Hypothalamus (tissue), 51 donors: ENCODE measurements at places on chromosomes 12 and 14.

DNA sequence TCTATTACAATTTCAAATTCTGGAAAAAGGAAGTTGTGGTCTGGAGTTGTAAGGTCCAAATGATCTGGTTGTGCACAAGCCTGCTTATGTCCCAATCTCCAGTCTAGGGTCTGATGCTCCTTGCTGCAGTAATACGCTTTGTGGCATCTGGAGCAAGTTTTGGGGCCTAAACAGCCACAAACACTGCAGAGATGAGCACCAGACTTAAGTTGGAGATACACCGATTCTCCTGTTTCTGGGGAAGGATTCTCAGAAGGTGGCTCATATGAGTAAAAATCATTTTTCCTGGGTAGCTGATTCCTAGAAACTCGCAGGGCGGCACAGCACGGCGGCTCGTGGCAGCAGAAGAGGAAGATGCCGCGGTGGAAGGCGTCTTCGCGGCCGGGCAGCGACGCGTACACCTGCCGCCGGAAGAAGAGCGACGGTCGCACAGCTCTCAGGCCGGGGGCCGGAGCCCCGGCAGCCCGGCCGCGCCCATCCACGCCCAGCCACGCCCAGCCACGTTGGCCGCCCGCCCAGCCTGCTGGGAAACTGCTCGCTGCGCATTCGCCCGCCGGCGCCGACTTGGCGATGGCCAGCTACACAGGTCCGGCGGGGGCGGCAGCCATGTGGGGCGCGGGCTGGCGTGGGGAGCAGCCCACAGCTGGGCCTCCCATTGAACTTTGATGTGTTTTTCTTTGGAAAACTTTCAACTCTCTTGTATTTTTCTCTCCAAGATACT lies 129.0 kb downstream of the ASCL4 start:
- DNase-seq = no peak

DNA sequence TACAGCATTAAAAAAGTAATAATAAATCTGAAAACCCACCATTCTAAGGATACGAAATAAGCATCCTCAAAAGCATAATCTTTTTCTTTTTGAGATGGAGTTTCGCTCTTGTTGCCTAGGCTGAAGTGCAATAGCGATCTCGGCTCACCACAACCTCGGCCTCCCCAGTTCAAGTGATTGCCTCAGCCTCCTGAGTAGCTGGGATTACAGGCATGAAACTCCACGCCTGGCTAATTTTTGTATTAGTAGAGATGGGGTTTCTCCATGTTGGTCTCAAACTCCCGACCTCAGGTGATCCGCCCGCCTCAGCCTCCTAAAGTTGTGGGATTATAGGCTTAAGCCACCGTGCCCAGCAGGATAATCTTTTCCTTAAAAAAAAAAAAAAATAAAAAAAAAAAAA lies 4.3 kb downstream of the CCNT1 start:
- DNase-seq = no peak

GRCh38 chr12:97801471-97802059 lies 339.0 kb downstream of the RMST start:
- no peak for DNase-seq

GRCh38 chr14:71358209-71358931 lies 451.1 kb downstream of the PCNX1 start:
- DNase-seq = no peak

DNA sequence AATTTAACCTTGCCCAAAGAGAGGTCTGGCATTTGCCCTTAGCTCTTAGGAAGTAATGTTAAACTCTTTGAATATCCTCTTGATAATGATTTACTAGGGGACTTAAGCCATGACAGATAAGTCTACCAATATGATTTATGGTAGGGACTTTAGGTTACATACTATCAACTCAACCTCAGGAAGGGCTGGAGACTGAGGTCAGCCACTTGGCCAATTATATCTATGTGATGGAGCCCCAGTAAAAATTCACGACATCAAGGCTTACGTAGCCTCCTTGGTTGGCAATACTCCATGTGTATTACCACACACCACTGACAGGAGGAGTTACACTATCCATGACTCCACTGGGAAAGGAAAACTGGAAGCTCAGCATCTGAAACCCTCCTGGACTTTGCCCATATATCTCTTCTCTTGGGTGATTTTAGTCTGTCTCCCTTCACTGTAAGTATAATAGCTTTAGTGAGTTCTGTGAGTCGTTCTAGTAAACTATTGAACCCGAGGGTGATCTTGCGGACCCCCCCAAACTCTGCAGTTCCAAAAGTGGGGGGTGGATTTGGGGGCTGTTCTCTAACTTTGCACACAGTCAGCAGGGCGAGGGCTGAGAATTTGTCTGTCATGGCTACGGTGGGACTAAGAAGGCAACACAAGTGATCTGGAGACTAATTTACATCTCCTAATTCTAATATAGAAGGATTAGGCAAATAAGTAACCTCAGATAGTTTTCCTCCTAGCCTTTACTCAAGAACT lies 62.3 kb downstream of the R3HDM2 start:
- DNase-seq = no peak

GRCh38 chr12:125650587-125650986 lies 585.4 kb downstream of the AACS start:
- DNase-seq = no peak

DNA sequence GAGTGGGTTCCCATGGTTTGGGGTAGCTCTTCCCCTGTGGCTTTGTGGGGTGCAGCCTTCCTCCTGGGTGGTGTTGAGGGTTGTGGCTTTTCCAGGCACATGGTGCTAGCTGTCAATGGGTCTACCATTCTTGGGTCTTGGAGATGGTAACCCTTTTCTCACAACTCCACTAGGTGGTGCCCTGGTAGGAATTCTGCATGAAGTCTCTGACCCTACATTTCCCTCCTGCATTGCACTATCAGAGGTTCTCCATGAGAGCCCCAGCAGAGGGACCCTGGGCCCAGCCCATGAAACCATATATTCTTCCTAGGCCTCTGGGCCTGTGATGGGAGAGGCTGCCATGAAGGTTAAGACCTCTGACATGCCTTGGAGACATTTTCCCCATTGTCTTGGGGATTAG lies 1093.3 kb downstream of the SLC16A7 start:
- DNase-seq = no peak

DNA sequence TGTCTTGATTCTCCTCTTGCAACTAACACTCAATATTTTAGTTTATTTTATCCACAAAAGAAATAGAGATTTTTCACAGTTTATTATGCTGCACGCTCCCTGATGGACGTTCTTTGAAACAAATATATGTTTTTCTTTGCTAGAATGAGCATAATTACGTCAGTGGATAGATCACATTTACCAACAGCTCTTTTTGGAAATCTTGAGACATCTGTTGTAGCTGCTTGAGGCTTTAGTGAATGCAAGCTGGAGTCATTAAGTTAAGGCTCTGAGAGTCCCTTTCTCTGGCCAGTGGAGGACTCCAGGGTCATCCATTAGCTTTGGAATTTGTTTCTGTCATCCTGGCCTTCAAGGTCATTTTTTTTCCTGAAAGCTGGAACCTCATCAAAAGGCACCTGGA lies 405.6 kb upstream of the TMEM132C start:
- DNase-seq = no peak

- DNase-seq = no peak
Observed at GRCh38 chr12:57158665-57159064, 11.2 kb upstream of the LRP1-AS start.

DNA sequence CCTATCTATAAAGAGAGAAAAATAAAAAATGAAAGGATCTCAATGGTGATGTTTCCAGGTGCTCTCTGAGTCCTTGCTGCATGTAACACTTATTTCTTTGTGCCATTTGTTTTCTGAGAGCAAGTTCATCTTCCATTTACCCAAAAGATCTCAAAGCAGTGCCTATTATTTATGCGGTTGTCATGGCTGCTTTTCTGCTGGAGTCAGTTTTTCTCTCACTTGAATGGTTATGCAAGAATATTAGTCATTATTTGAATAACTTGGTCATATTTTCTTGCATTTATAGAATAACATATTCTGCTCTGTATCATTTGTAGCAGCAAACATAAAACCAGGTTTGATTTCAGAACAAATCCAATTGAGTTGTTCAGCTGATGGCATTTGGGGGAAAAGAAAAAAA lies 141.8 kb upstream of the G2E3 start:
- DNase-seq = no peak

DNA sequence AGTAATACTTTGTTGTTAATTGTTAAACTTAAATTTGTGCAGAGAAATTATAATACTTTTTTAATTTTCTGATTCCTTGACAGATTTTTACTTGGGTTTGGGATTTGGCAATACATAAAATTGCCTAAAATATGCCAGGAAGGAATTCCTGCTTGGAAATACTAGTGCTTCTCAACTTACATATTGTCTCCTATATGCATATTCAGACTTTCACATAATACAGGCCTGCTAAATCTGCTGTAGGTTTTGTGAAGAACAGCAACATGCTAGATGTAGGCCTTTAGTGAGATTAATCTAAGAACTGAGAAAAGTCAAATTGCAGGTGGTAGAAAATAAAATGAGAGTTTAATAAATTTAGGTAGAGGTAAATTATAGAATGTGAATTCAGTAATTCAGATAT lies 468.5 kb upstream of the MIS18BP1 start:
- DNase-seq = no peak

DNA sequence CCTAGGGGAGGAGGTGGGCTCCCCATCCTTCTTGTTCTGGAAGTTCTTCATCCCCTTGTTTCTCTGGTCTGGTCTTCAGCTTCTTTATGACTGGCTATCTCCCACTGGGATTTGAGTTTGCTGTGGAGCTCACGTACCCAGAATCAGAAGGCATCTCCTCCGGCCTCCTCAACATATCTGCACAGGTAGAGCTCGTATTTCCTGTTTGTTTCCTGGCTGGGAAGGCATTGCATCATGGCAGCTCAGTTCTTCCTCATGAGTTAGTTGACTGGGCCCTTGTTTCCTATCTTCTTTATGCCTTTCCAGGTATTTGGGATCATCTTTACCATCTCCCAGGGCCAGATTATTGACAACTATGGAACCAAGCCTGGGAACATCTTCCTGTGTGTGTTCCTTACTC lies 19.8 kb downstream of the ERG28 start:
- no peak for DNase-seq

DNA sequence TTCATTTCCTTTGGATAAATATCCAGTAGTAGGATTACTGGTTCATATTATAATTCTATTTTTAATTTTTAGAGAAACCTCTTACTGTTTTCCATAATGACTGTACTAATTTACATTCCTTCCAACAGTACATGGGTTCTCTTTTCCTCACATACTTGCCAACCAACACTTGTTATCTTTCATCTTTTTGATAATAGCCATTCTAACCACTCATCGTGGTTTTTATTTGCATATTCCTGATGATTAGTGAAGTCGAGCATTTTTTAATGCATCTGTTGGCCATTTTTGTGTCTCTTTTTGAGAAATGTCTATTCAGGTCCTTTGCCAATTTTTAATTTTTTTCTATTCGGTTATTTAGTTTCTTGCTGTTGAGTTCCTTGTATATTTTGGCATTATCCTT lies 457.7 kb upstream of the PDE3A start:
- no peak for DNase-seq

DNA sequence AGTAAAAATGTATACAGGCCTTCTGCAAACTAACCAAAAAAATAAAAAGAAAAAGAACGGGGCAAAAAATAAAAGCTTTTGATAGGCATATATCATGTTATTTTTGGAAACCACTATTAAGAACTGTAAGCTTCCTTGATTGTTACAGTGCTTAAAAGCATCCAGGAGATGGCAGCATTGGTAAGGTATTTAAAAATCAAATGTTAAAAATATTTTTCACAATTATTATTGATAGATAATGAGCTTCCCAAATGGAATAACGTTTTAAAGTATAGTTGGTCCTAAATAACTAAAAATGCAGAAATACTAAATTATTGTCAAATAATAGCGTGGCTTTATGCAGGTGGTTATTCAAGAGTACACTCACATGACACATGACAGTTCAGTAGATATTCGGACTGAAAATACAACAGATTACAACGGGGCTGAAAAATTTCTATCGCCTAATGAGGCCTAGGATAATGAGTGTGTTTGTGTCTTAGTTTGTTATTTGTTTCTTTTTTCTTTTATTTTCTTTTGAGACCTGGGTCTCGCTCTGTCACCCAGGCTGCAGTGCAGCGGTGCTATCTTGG lies 127.2 kb upstream of the ATF7IP start:
- DNase-seq = no peak

- no peak for DNase-seq
Observed at GRCh38 chr14:67622675-67623074, 3.0 kb downstream of the ARG2 start.

DNA sequence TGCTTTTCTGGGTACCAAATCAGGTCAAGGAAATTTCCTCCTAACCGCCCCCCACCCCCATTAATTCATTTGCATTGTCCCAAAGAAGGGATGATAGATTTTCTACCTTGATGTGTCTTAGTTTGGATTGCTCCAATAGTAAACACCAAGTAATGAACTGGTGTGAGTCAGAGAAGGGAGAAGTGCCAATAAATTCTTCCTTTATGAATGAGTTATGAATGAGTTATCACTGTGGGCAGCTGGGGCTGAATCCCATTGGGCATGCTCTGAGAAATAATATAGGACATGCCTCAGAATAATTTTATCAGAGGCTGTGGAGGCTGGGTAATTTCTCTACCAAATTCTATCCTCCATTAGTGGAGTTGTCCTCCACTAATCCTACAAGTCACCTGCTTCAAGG lies 277.9 kb upstream of the FLRT2 start:
- DNase-seq = no peak
